ENCODE measurements at places on chromosomes 16 and 17.

GRCh38 chr16:21060027-21060510 lies 90.6 kb downstream of the DNAH3 start:
- no peak for DNase-seq

- DNase-seq = no peak
These were observed 7.3 kb downstream of the ABI3 start for GRCh38 chr17:49217651-49218413.

DNA sequence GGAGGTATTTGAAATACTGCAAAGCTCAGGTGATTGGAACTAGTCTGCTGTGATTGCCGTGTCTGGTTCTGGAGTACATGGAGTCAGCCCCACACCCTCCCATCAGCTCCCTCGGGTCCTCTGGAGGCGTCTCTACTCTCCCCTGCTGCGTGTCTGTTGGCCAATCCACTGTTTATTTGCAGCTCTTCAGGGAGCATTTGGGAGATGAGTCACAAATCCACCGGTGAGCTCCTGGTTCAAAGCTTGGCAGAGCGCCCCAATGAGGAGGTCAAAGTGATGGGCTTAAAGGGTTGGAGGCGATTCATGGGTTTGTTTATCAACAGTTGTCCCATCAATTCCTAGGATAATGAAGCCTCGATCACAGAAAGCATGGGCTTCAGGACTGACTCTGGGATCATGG lies 14.6 kb downstream of the CALB2 start:
- DNase-seq = peak; percentile 15

DNA sequence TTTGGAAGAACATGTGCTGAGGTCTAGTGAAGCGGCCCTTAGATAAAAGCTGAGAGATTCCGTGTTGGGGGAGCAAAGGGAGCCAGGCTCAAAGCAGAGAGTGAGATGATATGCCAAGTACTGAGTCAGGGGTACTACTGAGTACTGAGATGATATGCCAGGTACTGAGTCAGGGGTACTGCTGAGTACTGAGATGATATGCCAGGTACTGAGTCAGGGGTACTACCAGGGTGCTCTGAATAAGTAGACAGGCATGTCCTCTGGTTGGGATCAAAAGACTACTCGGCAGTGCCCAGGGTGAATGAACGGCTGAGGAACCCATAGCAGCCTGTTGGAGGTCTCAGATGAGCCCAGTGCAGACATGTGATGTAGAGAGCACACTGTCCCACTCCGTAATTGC lies 239.0 kb downstream of the SOX9 start:
- no peak for DNase-seq

DNA sequence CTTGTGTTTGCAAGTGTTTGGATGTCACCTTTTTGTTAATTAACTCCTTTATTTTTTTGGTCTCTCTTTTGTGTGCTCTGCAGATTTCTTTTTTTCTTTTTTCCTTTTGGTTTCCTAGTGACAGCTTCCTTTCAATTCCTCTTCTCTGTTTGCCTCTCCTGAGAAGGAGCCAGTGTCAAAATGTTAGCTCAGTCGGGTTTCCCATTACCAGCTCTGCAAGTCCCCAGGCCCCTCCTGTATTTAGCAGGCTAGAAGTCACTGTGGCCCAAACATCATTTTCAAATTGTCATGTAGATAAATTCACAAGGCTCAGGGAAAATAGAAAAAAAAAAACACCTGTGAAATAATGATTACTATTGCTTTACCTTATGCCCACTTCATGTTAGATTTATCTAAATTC lies 1621.6 kb downstream of the CDH8 start:
- no peak for DNase-seq

- no peak for DNase-seq
These were observed 1.9 kb upstream of the SNAI3 start for GRCh38 chr16:88688013-88688778.

- peak; percentile 36 for DNase-seq
These were observed 101.2 kb downstream of the ZNF423 start for GRCh38 chr16:49754495-49755312.

- no peak for DNase-seq
These were observed 7.1 kb downstream of the FBRS start for GRCh38 chr16:30665155-30665829.

DNA sequence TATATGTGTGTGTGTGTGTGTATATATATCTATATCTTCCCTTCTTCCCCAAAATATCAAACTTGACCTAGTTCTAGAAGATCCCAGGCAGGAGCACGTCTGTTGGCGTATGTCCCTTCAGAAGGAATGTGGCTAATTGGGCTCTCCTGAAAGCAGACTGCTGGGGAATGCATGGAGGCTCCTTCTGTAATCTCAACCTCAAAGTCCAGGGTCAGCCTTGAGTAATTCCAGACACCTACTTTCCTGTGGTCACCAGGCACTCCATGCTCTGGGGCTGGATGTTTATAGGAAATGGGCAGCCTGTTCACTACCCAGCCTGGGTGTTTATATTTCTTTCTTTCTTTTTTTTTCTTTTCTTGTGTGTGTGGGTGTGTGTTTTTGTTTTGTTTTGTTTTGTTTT lies 13.4 kb downstream of the BCO1 start:
- peak; percentile 14 for DNase-seq

GRCh38 chr17:16085066-16085699 lies 85.6 kb downstream of the TTC19 start:
- peak; percentile 40 for DNase-seq

DNA sequence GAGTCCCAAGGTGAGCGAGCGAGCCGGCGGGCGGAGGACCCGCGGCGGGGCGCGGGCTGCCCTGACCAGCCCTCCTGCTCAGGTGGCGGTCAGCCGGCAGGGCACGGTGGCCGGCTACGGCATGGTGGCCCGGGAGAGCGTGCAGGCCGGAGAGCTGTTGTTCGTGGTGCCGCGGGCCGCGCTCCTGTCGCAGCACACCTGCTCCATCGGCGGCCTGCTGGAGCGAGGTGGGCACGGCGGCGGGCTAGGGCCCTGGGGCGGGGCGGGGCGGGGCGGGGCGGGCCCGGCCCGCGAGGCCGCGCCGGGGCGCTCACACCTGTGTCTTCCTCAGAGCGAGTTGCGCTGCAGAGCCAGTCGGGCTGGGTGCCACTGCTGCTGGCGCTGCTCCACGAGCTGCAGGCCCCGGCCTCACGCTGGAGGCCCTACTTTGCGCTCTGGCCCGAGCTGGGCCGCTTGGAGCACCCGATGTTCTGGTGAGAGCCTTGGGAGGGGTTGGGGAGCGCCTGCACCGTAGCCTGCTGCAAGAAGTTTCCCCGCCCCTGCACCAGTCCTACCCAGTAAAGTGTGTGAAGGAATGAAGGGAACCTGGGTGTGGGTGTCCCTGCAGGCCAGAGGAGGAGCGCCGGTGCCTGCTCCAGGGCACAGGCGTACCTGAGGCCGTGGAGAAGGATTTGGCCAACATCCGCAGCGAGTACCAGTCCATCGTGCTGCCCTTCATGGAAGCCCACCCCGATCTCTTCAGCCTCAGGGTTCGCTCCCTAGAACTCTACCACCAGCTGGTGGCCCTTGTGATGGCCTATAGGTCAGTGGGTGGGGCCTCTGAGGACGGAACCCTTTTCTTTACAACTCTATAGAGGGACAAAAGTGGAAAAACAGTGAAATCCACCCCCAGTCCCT lies 802 bp downstream of the SETD6 start:
- no peak for DNase-seq

- DNase-seq = peak; percentile 87
These were observed 14.7 kb downstream of the CCR7 start for GRCh38 chr17:40550608-40551007.

GRCh38 chr17:56478836-56479447 lies 114.6 kb upstream of the NOG start:
- peak; percentile 21 for DNase-seq

DNA sequence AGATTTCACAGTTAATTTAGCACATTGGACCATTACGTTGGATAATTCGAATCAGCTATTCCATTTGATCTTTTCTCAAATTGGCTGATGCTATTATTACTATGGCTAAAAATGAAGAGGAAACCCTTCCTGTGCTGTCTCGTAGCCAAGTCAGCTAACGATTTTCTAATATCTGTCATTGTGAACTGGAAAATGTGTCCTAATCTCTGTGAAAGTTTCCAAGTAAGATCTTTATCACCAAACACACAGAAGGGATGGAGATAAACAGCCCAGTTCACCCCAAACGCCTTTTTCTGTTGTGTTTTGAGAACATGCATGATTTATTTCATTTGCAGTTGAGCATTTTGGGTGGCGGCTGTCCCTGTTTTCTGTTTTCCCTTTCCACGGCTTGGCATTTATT lies 312.8 kb downstream of the FOXL1 start:
- DNase-seq = no peak

DNA sequence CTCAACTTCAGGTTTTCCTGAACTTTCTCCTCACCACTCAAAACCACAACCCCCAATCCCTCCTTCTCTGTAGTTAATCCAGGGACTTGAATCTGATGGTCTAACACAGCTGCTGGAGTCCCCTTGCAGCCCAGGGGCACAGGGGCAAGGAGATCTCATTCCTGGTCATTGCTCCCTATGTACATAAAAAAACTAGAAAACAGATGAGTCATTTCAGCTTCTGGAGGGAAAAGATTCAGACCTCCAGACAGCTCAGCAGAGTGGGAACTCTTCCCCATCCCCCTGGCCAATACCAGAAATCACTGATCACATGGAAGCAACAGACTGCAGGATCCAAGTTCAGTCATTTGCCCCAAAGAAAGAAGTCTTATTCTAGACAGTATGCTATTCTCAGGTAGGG lies 62.1 kb downstream of the DYNLRB2 start:
- DNase-seq = peak; percentile 15

GRCh38 chr16:89523680-89524344 lies 15.6 kb downstream of the SPG7 start:
- DNase-seq = no peak

DNA sequence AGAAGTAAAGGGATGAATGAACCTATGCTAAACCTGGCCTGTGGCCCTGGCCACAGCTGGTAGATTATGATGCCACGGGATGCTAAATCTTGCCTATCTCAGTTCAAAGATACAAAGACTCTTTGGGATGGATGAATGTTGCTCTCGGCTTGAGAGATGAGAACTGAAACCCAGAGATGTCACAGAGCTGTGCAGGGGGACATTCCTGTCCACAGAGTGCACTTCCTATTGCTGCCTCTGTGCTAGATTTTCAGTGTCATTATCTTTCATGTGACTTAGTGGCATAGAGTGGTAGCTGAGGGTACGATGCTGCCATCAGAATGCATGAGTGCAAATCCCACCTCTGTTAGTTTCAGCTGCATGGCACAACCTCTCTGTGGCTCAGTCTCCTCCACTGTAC lies 2.3 kb upstream of the MT1M start:
- DNase-seq = no peak

DNA sequence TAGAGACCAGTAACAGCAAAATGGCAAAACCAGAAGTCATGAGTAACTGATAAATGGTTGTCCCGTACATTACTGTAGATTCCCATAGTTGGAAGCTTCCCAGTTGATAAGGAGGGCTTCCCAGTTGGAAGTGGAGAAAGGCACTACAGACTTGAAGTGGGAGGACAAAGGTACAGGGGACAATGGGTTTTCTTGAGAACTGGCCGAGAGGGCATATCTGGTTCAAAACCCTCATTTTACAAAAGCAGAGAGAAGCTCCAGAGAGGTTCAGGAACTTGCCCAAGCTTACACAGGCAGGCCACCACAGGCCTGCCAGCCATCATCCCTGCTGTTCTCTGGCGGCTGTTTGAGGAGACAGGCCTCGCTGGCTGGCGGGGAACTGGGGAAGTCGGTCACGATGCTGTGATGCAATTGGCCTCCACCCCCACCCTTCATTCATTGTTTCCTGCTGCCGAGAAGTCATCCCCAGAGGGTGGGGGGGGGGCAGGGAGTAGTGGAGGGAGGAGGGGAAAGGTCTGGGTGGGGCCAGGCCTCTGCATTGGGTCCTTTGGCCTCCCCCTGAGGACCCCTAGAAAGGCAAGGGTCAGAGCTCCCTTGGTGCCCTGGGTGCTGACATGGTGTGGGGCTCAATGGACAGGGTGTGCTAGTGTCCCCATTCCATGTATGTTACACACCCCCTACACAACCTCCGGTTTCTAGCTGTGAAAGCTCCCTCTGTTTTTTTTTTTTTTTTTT lies 3.0 kb downstream of the UBALD2 start:
- peak; percentile 77 for DNase-seq

GRCh38 chr16:30113031-30113710 lies at the start of gene GDPD3:
TSS of gene GDPD3 (minus strand) at chr16:30113537. CDS start at chr16:30113478, 59 bp downstream.
- no peak for DNase-seq

- DNase-seq = no peak
These were observed 35.4 kb downstream of the KIAA0753 start for GRCh38 chr17:6605142-6605541.

- peak; percentile 65 for DNase-seq
These were observed 52.1 kb downstream of the COPRS start for GRCh38 chr17:31806921-31807320.

DNA sequence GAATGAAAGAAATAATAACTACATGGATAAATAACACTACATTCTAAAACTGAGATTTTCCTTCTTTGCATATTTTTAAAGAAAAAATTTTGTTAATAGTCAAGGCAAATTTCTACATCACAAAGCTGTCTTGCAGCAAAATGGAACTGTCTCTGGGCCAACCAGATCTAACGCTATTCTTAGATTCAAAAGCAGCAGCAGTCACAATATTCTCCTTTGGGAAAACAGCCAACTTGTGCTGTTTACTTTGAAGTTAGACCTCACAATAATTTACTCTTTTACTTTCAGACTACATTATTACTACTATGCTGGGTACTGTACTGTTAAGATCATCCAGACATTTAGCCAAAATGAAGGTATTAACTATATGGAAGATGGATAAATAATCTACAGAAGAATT lies 189.1 kb downstream of the CEP112 start:
- no peak for DNase-seq

GRCh38 chr17:64219571-64219970 lies 43.5 kb downstream of the TEX2 start:
- no peak for DNase-seq

- no peak for DNase-seq
These were observed 88.2 kb downstream of the CHD9 start for GRCh38 chr16:53142823-53143568.

- DNase-seq = no peak
These were observed 15.6 kb downstream of the USP7 start for GRCh38 chr16:8948069-8948593.

- DNase-seq = no peak
These were observed 22.7 kb downstream of the GINS3 start for GRCh38 chr16:58415003-58415402.

DNA sequence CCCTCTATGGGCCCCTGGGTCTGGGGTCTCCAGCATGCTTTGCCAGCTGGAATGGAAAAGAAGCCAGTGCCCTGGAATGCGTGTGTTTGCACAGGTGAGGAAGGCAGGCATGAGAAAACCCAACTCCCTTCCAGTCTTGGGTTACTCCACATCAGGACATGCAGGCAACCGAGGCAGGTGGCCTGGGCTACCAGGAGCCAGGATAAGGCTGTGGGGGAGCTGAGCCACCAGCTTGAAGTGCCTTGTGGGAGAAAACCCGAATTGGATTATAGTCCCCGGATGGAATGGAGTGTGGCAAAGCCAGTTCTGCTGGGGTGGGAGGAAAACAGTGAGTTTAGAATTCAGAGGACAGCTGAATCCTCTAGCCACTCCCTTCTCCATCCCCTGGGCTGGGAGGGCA lies 7.2 kb downstream of the SRCIN1 start:
- DNase-seq = peak; percentile 44

- DNase-seq = no peak
These were observed 172.0 kb upstream of the CHMP6 start for GRCh38 chr17:80819422-80820164.
